Activated naive CD4-positive, alpha-beta T cell treated with anti-CD3 and anti-CD28 coated beads, Interleukin-2, amount 50 U/mL, for 72 hours (primary cell): ENCODE measurements at places on chromosomes 7 and 10.

- DNase-seq = no peak
Measured at GRCh38 chr7:24786306-24786705, 29.0 kb upstream of the GSDME start.

- DNase-seq = no peak
Measured at GRCh38 chr7:98238976-98239375, 13.1 kb downstream of the TECPR1 start.

- DNase-seq = peak; percentile 25
Measured at GRCh38 chr10:47034441-47035051, 123.3 kb downstream of the PTPN20 start.

DNA sequence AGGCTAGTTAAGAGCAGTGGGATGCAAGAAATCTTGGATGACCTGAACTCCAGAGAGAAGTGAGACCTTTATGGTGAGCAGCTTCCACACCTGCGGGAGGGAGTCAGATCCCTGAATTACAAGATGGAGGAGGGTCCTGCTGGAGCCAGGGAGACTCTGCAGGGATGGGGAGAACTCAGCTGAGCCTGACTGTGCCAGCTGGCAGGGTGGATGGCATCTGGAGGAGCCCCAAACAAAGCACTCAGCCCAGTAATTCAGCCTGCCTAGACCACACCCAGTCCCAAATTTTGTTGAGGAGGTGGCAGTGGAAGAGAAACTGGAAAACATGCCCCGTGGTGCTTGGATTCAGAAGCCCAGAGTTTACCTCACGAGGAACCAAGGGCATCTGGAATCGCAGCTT lies 208.2 kb downstream of the WDR11 start:
- no peak for DNase-seq
